Stimulated activated CD8-positive, alpha-beta memory T cell treated with anti-CD3 and anti-CD28 coated beads, Interleukin-2, amount 100 ng/mL, for 1 hour (primary cell): ENCODE measurements at places on chromosomes 11 and 22.

- DNase-seq, result no peak
Measured at GRCh38 chr11:119854521-119854920, 125.5 kb upstream of the NECTIN1 start.

- DNase-seq, result no peak
Measured at GRCh38 chr11:6653097-6653496, 2.5 kb downstream of the DCHS1 start.

DNA sequence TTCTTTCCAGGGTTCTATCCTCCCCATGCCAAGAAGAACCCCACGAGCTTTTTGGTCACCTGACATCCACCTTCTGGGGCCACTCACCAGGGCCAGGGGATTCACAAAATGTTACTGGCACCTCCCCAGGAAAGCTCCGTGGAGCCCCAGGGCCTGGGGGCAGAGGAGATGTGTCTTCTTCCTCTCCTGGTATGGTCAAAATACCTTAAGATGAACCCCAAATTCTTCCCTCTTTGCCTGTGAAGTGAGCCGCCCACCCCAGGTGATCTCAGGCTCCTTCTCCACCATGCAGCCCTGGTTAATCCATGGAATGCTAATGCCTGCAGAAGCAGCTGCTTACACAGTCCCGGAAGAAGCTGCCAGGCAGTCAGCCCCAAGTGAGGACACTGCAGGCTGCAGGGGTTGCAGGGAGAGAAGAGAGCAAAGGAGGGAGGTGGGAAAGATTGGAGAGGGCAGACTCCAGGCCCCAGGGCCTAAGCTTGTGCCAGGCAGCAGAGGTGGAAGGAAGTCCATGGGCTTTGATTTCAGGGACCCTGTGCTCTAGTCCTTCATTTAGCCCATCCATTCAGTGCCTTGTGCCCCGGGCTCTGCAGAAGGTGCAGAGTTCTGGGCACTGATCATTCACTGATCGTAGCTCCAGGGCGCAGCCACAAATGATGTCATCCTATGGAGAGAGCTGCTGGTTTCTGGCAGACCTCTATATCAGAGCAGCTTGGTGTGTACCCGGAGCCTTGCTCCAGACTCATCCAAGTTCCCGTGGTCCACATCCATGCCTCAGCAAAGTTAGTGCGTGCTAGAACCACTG lies 127.9 kb upstream of the NECTIN1 start:
- DNase-seq, result no peak

DNA sequence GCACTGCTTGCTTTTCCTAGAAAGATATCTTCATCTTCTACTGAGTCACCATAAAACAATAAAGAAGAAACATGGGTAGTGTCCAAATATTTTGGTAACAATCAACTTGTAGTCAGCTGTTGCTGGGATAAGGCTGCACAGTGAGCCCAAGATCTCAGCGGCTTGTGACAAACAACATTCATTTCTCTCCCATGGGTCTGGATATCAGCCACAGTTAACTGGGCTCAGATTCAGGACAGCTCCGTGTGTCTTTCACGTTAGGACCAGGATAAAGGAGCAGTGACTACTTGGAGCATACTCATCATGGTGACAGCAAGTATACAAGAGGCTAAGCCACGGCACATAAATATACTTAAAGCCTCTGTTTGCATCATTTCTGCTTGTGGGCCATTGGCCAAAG lies 27.9 kb upstream of the GRK3 start:
- DNase-seq, result no peak

DNA sequence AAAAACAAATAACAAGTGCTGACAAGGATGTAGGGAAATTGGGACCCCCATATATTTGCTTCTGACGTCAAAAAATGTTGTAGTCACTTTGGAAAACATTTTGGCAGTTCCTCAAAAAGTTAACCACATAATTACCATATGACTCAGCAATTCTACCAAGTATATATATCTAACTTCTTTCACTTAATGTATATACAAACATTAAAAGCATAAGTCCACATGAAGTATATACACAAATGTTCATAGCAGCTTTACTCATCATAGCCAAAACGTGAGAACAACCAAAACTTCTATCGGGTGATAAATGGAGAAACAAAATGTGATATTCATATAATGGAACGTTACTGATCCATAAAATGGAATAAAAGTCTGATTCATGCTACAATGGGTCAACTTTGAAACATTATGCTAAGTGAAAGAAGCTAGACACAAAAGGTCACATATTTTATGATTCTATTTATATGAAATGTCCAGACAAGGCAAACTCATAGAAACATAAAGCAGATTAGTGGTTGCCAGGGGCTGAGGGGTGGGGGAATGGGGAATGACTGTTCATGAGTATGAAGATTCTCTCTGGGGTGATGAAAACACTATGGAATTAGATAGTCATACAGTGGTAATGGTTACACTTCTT lies 48.7 kb upstream of the TEAD1 start:
- no peak for DNase-seq

DNA sequence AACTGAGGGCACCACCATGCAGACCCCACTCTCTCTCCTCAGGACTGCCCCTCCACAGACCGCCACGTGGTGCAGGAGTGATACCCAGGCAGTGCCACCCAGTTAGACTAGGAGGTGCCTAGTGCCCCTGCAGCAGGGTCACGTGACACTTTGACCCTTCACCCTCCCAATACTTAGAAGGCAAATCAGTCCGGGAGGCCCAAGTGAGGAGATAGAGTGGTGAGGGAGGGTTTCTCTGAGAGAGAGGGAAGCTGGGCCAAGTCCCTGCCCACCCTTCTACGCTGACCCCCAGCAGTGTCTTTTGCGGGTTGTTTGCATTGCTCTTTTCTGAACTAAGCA lies 84.6 kb downstream of the BUD13 start:
- DNase-seq, result no peak

GRCh38 chr11:2572491-2573239 lies 127.1 kb downstream of the KCNQ1OT1 start:
- DNase-seq, result no peak

DNA sequence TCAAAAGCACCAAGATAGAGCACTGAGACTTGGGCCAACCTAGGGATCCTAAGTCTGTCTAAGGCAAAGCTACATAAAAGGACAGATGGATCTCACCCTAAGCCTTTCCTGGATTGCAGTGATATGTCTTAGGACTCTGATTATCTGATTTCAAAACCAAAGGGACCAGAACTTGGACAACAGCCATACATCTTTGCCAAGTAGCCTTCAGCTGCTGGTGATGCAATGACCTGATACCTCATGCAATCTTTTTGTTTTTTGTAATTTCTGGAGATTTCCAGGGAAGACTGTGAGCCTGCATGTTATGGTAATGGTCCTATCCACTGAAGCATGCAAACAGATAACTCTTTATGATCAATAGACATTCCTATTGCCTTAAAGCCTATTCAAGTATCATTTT lies 230.4 kb upstream of the MTNR1B start:
- DNase-seq, result no peak

DNA sequence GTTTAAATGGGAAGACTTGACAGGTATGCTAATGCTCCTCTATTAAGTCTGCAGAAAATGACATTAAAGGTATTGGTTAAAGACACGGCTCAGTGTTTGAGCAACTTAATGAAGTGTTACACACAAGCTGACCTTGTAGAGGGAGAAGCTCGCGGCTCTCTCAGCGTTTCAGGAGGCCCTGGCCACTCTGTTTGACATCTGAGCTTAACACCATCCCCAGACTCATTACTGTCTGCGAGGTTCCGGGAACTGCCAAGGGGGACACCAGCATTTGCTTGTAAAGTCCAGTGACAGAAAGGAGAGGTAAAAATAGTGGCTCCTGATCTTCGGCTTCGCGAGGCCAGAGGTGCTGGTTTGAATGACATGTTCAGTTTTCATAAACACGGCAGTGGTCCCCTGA lies 540.7 kb upstream of the CADM1 start:
- no peak for DNase-seq

DNA sequence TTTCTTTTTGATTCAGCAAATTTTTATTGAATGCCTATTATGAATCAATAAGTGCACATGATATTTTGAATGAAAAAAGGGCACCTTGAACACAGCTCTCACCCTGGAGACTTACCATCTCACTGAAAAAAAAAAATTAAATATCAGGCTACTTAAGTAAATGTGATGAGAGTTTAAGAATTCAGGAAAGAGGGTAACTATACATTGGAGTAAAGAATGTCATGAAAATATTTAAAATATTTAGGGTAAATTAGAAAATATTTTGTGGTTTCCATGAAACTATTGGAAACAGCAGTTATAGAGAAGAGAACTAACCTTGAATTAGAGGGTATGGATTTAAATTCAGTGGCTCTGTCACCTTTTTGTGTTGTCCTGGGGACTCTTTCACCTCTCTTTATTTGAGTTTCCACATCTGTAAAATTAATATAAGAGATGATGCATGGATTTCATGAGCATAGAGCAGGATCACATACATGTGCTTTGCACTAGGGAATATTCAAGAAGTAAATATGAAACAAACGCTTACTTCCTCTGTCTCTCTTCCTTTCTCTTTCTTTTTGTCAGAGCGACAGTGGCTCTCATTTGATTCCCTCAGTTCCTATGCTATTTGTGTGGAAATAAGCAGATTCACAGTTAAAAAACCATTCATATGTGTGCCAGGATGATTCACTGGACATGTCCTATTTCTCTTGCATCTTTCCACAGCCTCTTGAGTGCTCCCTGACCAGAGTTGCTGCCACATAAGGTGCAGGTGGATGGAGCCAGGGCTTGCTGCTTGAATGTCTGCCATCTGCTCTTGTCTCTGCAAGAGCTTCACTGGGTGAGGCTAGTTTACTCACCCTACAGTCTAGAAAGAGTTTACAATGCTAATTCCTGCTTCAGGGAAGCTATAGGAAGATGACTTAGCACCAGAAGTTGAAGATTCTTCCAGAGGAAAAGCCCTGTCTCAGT lies 533.1 kb downstream of the ETS1 start:
- DNase-seq, result no peak

DNA sequence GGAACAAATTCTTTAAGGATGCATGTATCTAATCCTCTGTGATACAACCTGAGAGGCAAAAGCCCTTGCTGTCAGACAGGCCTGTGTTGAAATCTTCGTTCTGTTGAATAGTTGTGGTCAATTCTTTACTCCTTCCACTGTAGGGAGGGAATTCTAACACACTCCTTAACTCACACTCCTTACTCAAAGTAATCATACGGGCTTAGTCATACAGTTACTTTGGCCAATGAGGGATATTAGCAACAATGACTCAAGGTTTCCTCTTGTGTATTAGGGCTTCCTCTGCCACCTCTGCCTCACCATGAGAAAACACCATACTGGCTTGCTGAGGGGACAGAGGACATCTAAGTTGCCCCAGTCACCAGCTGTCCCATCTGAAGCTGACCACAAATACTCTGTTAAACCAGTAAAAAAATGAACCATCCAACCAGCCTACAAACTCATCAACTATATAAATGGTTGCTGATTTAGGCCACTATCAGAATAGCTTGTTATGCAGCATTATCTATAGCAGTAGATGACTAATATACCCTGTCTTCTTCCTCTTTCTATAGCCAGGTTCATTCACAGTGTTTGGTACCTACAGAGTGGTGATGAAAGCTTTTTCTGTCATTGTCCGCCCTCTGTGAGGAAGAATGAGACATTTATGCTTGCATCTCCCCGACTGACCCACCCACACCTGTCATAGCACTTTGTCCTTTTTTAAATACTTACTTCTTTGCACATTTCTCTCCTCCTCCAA lies 322.8 kb upstream of the SYN3 start:
- DNase-seq, result no peak

- DNase-seq, result no peak
Measured at GRCh38 chr11:62413060-62413696, 5.7 kb upstream of the SCGB1A1 start.
